ENCODE measurements at places on chromosomes 7 and 10.

GRCh38 chr10:87594864-87595263 is 64.8 kb upstream of the PAPSS2 start:
- DNase-seq: no peak

DNA sequence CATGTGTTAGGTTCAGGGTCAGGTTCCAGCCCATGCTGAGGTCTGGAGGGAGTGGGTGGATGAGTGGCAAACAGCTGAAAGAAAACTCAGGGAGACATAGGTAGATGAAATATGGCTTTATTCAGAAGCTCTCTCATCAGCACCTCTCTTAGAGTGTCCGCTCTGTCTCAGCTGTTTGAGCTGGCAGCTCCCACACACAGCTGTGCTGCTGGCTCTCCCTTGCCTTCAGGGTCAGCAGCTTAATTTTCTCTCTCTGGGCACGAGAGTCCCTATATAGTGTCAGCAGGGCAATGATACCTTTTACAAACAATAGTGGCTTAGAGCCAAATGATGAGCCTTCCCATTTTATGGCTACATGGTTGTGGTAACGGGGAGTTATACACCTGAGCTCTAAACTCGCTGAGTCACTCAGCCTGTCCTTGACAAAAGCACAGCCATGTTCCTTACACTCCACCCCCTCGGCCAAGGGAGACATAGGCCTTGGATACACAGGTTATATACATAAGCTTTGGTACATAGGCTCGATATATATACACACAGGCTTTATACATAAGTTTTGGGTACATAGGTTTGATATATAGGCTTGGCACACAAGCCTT is 10.4 kb downstream of the RNF133 start:
- no peak for DNase-seq

- DNase-seq: no peak
Measured at GRCh38 chr7:132402096-132402495, 174.2 kb downstream of the PLXNA4 start.

- no peak for DNase-seq
Measured at GRCh38 chr7:102916881-102917280, 4.1 kb downstream of the LRRC17 start.

GRCh38 chr10:122307669-122308416 is 36.7 kb downstream of the BTBD16 start:
- DNase-seq: no peak

- no peak for DNase-seq
Measured at GRCh38 chr7:81993186-81993585, 223.3 kb upstream of the HGF start.

DNA sequence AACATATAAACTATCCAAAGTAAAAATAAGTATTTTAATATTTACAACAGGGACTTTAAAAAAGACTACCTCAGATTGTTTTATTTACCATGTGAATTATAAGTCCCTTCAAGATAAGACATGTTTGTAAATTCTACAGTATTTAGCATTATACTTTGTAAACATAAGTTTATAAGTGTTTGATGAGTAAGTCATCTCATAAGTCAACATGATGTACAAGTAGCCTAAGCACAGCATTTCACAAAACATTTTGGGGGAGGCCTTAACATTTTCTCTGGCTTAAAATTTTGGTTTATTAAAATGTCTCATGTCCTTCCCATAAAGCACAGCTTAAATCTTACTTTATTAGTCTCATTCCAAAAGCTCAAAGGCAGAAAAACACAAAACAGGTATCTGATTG is 15.4 kb downstream of the EPC1 start:
- DNase-seq: no peak

DNA sequence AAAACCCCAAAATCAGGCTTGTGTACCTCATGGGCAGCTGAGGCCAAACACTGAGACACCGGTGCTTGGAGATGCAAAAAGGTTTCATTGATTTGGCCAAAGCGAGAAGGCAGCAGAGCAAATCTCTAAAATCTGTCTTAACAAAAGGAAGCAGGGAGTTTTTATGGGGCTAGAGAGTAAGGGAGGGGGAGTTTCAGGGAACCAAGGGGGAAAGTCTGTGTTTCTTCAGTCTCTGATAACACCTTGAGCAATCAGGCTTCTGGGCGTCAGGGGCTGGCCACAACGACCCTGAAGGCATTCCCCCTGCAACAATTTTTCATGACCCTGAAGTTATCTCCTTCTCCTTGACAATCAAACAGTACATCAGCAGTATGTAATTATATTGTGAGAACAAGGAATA is 2.7 kb upstream of the ZNF786 start:
- DNase-seq: no peak

- DNase-seq: no peak
Measured at GRCh38 chr10:78944723-78945312, 123.9 kb upstream of the ZMIZ1 start.

- DNase-seq: no peak
Measured at GRCh38 chr7:106372126-106372525, 87.3 kb upstream of the NAMPT start.

- no peak for DNase-seq
Measured at GRCh38 chr7:101436857-101437576, 74.3 kb downstream of the COL26A1 start.

DNA sequence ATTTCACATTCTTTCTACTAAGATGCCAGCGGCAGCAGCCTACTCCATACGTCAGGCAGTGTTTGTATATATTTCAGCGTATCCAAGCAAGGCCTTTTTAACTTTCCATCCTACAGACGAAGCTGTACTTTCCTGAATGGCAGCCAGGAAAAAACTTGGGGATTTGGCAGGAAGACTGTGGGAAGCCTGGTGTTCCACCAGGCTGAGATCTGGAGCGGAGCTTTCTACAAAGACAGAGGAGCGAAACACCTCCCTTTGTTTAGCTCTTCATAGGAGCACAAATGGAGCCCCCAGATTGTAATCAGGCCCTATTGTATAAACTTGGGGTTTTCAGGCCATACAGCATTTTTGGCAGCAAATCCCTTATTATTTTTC is 143.8 kb downstream of the TES start:
- DNase-seq: no peak

GRCh38 chr7:22387583-22387982 is 30.6 kb upstream of the RAPGEF5 start:
- no peak for DNase-seq

- DNase-seq: no peak
Measured at GRCh38 chr7:110568932-110569331, 522.0 kb upstream of the LRRN3 start.

DNA sequence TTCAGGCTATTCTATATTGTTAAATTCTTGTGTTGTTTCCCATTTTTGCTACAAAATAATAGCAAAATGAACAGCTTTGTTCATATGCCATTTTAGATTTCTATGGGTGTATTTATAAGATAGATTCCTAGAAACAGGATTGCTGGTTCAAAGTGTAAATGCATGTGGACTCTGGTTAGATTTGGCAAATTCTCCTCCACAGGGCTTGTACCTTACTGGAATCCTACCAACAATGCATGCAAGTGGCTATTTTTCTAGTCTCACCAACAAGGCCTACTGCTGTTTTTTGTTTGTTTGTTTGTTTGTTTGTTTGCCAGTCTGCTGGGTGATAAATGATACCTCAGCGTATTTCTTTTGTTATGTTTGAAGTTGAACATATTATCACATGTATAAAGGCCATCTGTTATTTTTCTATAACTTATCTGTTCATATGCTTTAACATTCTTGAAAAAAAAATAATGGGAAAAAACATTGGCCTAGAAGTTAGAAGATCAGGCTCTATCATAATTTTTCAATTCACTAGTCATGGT is 87.1 kb upstream of the AHR start:
- DNase-seq: no peak

GRCh38 chr10:110980807-110981206 is 61.4 kb downstream of the SHOC2 start:
- no peak for DNase-seq

DNA sequence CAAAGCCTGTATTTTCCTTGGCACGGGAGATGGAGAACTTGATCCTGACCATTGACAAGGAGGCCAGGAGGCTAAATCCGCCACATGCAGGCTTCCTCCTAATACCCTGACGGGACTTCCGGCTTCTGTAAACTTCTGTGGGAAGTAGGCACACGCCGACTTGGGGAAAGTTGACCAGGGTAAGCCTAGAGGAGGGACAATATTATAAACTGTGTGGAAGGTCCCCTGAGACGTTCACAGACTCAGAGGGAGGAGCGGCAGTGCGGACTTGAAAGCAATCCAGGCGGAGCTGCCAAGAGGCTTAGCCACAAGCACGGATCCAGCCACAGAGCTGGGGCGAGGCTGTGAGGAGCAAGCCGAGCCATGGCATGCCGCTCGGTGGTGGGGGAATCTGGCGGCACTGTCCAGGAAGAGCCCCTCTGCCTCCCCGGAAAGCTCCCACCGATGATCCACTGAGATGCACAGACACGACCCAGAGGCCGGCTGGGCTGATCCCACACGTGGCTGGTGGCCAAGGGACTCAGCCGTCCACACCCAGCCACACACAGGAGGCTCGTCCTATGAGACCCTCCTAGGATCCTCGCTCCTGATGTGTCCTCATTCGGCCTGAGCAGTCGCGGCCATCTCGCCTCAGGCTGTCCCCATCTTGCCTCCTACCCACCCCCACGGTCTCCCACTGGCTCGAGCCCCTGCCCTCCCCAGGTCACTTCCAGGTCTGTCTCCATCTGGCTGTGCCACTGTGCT is 40.0 kb upstream of the INSIG1 start:
- DNase-seq: no peak

- no peak for DNase-seq
Measured at GRCh38 chr7:76232698-76233097, 31.0 kb downstream of the SRRM3 start.

DNA sequence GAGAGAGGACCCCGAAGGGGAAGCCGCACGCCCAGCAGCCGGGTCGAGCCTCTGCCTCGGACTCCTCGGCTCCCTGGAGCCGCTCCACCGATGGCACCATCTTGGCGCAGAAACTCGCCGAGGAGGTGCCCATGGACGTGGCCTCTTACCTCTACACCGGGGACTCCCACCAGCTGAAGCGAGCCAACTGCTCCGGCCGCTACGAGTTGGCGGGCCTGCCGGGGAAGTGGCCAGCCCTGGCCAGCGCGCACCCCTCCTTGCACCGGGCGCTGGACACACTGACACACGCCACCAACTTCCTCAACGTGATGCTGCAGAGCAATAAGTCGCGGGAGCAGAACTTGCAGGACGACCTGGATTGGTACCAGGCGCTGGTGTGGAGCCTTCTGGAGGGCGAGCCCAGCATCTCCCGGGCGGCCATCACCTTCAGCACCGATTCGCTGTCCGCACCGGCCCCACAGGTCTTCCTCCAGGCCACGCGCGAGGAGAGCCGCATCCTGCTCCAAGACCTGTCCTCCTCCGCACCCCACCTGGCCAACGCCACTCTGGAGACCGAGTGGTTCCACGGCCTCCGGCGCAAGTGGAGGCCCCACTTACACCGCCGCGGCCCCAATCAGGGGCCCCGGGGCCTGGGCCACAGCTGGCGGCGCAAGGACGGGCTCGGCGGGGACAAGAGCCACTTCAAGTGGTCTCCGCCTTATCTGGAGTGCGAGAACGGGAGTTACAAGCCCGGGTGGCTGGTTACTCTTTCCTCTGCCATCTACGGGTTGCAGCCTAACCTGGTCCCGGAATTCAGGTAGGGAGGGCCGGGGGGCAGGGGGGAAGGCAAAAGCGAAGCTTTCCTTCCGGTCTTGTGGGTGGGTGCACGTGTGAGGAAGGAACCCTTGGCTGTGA is 973 bp downstream of the GPR158 start:
- DNase-seq: no peak

DNA sequence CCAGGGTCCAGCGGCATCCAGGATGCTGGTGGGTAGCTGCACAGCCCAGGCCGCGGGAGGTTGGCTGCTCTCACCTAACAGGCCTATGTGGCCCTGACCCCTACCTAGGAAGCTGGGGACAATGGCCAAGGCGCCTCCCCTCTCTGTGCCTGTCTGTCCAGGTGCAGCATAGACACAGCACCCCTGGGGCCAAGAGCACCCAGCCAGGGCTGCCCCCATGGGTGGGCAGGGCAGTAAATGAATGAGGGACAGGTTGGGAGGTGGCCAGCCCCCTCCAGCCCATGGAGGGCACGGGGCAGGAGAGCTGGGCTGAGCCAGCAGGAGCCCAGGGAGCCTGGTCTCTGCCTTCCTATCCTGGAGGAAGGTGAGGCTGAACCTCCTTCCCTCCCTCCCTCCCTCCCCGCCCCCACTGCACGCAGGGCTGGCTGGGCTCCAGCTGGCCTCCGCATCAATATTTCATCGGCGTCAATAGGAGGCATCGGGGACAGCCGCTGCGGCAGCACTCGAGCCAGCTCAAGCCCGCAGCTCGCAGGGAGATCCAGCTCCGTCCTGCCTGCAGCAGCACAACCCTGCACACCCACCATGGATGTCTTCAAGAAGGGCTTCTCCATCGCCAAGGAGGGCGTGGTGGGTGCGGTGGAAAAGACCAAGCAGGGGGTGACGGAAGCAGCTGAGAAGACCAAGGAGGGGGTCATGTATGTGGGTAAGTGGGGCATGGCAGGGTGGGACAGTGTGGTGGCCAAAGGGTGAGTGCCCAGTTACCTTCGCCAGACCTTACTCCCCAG is at the start of gene SNCG:
SNCG (plus strand) TSS at position 484 of the 785 bp plus-strand sequence; CDS start at position 583, 99 bp downstream.
- no peak for DNase-seq

- no peak for DNase-seq
Measured at GRCh38 chr10:110498982-110499795, 1.5 kb downstream of the DUSP5 start.

GRCh38 chr10:3526727-3527501 is 258.1 kb downstream of the KLF6 start:
- no peak for DNase-seq

GRCh38 chr7:69610374-69611084 is 12.3 kb downstream of the AUTS2 start:
- no peak for DNase-seq

GRCh38 chr7:75055155-75055554 is 18.4 kb downstream of the RCC1L start:
- no peak for DNase-seq

DNA sequence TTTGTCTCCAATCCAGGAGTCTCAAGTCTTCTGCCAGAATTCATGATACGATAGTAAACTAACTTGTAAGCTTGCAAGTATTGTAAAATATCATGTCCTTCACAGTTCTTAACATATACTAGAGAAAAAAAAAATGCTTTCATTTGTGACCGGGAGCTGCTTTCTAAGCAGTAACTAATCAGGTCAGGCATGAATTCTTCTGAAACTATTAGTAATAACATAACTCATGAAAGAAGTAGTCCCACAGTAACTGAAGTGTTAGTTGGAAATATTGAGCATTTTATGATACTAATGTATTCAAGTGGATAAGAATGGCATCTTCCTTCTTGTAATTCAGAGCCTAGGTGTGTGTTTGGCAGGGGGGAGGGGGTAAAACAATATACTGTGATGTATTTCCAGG is 665.6 kb downstream of the DNAJB9 start:
- no peak for DNase-seq

GRCh38 chr10:71067098-71067740 is 145.2 kb upstream of the UNC5B start:
- no peak for DNase-seq

- DNase-seq: no peak
Measured at GRCh38 chr10:123139165-123139520, 3.4 kb downstream of the HMX3 start.

Measured in KG1 (cell line).